COR-L47 (cell line): ENCODE measurements at places on chromosomes 6 and 20.

GRCh38 chr20:63031251-63032014 is 24.7 kb upstream of the BHLHE23 start:
- no peak for DNase-seq

DNA sequence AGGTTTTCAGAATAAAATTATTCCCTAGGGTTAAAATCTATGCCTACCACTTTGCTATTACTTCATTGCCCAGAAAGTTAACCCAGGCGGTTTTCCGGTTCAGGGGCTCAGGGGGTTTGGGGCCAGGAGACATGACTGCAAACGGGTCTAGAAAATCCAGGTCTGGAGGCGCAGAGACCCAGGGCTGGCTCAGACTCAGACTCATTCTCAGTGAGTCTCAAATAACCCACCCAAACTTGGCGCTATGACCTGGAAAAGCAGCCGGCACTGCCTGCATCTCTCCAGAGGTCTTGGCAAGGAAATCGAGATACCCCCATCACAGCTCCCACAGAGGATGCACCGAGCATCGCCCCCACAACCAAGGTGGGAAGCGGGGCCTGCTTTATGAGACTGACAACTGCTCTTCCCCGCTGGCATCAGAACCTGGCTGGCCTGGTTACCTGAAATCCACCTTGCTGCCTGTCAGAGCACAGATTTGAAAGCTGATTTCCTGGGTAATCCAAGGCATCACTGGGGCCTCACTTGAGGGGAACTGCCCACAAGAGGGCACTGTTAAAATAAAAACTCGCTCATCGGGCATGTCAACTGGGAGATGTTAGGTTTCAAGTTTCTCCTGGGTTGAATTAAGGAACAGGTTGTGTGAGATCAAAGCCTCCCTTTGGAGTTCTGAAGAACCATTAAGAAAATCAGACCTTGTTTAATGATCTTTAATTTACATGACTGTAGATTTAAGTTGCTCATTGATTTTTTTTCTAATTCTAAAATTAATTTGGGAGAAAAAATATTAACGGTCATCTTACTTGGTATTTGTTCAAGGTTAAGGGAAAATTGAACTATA is 55.1 kb downstream of the KIF16B start:
- DNase-seq: no peak

- peak; percentile 52 for DNase-seq
Measured at GRCh38 chr6:35240838-35241801, 18.4 kb upstream of the ZNF76 start.

- no peak for DNase-seq
Measured at GRCh38 chr6:85118652-85119235, 331.1 kb upstream of the NT5E start.

DNA sequence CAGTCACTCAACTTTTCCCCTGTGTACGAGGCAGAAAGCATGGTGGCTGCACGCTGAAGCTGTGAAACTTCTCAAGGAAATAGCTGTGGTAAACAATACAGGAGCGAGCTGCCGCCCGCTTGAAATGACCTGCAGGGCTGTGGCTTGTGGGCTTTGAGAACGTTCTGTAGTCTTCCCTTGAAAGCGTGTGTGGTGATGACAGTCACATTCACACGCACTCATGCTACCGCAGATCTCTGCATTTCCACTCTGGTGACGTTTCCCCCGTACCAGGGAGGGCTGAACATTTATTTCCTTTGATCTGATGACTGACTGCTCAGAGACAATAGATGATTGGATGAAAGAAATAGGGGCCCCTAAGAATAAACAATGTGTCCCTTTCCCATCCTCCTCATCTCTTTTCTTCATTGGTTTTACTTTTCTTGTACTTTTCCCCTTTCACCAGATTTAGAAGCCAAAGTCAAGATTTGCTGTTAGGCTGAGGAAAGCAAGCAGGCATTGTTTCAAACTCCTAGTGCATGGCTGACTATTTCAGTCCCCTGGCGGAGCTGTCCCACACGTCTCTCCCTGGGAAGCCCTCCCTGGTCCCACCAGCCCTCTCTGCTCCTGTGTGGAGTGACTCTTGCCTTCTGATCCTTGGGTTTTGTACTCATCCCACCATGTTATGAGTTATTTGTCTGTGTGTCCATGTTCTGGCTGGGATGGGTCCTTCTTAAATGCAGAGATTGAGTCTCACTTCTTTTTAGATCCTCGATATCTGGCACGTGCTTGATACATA is 3.9 kb downstream of the SYTL3 start:
- no peak for DNase-seq

DNA sequence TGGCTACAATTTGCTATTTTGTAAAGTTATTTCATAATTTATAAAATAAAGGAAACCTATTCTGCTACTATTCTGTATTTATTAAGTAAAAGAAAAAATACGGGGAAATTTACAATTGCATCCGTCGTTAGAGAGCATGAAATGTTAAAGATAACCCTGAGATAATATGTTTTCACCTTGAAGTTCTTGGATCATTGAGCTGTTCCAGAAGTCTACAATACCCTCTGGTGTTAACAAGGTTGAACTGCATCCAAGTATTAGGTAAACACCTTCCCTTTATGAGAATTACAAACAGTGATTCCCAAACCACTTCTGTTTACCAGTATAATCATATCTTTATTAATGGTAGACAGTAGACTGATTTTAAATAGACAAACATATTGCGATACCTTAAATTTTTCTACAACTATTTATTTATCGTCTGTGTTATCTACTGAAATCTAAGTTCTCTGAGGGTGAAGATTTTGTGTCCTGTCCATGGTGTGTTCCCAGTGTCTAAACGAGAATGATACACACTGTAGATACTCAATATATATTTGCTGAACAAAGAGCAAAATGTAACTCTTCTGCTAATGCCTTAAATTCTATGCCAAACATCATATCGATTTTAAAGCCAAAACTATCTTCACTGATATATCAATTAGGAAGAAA is 28.2 kb downstream of the TBC1D32 start:
- DNase-seq: peak; percentile 0

DNA sequence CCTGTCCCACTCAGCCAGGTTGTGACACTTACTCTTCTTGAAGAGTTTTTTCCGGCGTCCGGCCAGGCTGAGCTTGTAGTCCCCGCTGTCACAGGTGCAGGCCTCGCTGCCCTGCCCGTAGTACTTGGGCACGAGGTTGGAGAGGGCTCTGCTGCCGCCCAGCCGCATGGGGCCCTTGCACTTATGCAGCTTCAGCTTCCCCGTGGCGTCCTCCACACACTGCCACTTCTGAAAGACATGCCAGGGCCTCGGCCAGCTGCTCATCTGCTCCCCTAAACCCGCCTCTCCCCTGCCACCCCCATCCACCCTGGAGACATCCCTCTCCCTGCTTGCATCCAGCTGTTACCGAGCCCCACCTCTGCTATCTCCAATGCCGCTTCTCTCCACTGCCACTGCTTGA is 113.1 kb downstream of the SULF2 start:
- no peak for DNase-seq

DNA sequence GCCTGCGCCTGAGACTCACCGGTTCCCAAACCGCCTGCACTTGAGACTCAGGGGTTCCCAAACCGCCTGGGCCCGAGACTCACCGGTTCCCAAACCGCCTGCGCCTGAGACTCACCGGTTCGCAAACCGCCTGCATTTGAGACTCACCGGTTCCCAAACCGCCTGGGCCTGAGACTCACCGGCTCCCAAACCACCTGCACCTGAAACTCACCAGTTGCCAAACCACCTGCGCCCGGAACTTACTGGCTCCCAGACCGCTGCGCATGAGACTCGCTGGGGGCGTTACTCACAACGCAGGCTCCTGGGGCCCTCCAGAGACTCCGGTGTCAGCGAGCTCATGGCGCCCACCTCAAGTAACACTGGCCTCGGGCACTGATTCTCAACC is 90.2 kb downstream of the DACT2 start:
- no peak for DNase-seq

GRCh38 chr6:13488015-13488895 is 855 bp upstream of the GFOD1 start:
- DNase-seq: peak; percentile 58

DNA sequence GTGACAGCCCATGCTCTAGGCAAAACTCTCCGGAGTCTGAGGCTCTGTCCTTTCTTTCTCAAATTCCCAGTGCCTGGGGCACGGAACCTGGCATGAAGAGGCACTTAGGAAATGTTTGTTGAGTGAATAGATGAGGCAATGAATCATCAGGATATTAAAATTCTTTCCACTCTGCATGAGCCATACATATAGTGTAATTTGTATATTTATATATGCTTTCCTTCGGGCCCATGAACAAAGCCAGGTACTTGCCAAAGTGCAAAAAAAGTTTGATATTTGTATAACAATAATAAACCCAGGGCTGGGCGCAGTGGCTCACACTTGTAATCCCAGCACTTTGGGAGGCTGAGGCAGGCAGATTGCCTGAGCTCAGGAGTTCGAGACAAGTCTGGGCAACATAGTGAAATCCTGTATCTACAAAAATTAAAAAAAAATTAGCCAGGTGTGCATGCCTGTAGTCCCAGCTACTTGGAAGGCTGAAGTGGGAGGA is 212.3 kb upstream of the ZNF217 start:
- no peak for DNase-seq

- DNase-seq: no peak
Measured at GRCh38 chr20:19259141-19259591, 46.7 kb downstream of the SLC24A3 start.
